ENCODE measurements at places on chromosomes 3 and 15.

DNA sequence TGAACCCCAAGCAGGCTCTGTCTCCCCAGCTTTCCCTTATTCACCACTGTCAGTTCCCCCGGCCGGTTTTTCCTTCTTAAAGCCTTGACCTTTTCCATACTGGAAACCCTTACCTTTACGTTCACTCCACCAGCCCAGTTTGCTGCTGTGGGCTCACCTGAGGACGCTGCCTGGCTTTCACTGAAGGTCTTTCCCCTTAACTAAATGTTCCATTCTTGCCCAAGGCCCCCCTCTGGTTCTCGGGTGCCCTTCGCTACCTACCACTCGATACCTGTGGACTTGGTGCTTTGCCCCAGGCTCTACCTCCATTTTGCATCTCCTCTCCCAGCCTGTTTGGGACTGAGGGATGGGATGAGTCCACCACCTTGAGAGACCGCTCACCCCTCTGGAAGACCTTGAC lies 851 bp downstream of the AP2M1 start:
- DNase-seq: no peak

- no peak for DNase-seq
These were observed 265.5 kb upstream of the TPRG1 start for GRCh38 chr3:188906236-188906635.

- DNase-seq: no peak
These were observed 5.3 kb downstream of the MYZAP start for GRCh38 chr15:57596978-57597377.

- DNase-seq: no peak
These were observed 19.4 kb downstream of the ASTE1 start for GRCh38 chr3:131007256-131007655.

- no peak for DNase-seq
These were observed 94.1 kb downstream of the PEX5L start for GRCh38 chr3:179942553-179943075.

- DNase-seq: no peak
These were observed 2.2 kb downstream of the STRA6 start for GRCh38 chr15:74200412-74200815.

GRCh38 chr3:193014902-193015301 lies 97.2 kb upstream of the MB21D2 start:
- DNase-seq: peak; percentile 51

- no peak for DNase-seq
These were observed 68.1 kb upstream of the ABI3BP start for GRCh38 chr3:101061312-101061711.

GRCh38 chr3:173529062-173529711 lies 131.6 kb downstream of the NLGN1 start:
- DNase-seq: no peak

GRCh38 chr15:34793901-34794300 lies 1.4 kb downstream of the ACTC1 start:
- DNase-seq: no peak

DNA sequence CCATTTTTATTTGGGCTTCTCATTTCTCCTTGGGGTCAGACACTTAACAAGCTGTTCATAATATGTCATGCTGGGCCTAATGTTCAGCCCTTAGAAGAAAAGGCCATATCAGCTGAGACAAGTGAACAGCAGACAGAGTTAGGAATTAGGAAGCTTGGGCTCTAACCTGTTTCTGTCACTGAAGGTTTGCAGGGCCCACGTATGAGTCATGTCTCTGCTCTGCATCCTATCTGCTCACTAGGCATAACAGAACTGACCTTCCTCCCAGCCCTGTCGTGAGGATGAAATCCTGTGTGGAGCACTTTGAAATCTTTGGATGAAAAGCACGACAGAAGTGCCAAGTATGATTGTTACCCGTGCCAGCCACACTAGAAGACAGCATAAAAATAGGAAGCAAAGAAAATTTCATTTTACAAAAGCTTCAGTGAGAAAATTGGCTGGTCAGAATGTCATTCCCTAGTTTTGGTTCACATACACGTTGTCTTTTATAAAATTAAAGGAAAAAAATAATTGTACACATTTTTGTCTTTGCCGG lies 26.5 kb upstream of the CD47 start:
- no peak for DNase-seq

- DNase-seq: no peak
These were observed 56.8 kb downstream of the ZNF148 start for GRCh38 chr3:125318167-125318865.

DNA sequence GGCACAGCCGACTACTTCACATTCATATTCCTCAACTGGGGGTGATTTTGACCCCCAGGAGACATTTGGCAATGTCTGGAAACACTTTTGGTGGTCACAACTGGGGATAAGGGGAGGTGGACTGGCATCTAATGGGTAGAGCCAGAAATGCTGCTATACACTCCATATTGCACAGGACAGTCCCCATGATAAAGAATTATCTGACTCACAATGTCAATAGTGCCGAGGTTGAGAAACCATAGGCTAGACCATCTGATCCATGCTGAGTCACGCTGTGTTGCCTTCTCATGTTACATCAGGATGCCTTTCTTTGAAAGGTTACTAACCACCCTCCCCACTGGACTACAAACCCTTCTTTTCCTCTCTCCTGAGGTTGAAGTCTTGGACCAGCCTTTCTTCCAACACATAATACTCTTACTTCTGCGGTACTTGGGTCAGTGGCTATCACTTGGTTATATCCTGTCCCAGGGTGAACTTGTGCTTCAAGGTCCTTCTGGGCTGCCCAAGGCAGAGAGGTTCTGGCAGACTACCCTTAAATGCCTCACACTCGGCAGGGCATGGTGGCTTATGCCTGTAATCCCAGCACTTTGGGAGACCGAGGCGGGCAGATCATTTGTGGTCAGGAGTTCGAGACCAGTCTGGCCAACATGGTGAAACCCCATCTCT lies 68.8 kb downstream of the CTNNB1 start:
- no peak for DNase-seq

DNA sequence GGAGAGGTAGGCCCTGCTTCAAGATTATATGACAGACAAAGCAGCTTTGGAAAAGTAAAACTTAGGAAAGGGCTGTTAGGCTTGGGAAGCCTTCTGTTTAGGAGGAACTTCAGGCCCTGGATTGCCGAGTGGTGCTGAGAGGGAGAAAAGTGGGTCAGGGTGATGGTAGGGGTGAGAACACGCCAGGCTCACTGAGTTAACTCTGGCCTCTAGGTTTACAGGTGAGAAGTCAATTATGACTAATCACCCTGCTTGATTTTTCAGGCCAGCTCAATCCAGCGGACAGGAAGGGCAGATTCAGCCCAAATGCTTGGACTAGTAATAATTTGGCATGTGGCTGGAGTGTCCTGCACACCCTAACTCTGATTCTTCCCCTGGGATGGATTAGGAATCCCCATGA lies 365.1 kb upstream of the LMCD1 start:
- no peak for DNase-seq

DNA sequence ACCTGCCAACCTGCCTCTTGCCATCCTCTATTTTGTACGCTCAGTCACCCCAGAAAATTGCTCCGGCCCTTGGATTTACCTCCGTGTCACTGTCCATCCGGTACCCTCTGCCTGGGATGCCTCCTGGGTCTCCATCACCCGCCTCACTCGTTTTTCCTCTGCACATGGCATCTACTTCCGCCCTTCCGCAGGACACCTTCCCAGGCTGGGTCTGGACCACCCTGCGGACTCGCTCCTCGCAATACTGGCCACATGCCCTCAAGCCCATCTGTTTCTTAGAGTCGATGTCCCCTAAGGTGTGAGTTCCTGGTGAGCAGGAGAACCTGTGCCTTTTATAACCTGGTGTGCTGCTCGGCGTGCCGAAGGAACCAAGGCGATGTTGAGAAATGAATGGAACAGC lies 58.5 kb downstream of the APBA2 start:
- no peak for DNase-seq

- peak; percentile 23 for DNase-seq
These were observed 985 bp downstream of the TRPC1 start for GRCh38 chr3:142724682-142725356.

GRCh38 chr3:25945366-25945765 lies 155.5 kb downstream of the OXSM start:
- no peak for DNase-seq

DNA sequence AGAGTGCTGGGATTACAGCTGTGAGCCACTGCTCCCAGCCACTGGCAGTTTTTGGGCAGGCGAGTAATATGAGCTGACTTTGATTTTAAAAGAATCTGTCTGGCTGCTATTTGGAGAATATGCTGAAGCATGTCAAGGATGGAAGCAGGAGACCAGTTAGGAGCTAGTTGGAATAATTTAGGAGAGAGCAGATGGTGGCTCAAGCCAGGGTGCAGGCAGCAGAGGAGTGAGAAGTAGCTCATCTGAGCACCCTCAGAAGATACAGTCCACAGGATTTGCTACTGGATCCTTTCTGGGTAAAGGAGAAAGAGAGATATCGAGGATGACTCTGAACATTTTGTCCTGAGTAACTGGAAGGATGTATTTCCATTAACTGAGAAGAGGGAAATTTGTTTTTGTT lies 30.4 kb upstream of the BDH1 start:
- DNase-seq: no peak

DNA sequence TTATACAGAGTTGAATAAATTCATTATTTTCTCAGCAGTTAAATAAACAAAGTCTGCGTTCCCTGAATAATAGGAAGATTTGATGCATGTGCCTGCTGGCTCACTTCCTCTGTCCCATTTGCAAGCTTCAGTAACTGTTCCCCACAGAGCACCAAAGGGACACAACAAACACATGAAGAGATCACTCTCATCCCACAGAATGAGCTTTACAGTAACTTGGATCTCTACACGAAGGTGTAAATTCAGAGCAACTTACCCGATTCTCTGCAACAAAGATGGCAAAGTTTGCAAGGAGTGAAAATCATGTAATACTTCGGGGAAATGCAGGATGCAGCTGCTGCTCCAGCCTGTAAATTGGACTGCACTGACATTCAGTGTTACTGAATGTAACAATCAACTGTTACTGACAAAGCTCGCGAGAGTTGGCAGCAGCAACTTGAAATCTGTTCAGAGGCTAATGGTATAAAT lies at the start of gene BCHE:
TSS of gene BCHE (minus strand) at position 366 of the 468 bp plus-strand sequence. CDS start 6,390 bp downstream, outside the sequence.
- no peak for DNase-seq

DNA sequence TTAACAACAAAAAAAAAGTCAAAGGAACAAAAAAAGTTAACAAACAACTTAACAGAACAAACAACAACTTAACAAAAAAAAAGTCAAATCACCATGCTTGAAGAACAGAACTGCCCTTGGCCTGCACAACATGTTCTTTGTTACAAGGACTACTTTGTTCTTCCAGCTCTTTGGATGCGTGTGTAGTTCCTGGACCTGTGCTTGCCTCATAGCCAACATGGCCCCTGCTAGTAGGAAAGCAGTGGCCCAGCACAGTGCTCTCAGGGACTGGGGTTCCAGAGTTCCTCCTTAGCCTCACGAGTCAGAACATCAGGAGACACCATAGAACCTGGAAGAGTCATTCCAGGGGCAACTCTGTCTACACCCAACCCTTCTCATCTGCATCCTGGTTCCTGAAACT lies 10.9 kb upstream of the STRIT1 start:
- DNase-seq: no peak

DNA sequence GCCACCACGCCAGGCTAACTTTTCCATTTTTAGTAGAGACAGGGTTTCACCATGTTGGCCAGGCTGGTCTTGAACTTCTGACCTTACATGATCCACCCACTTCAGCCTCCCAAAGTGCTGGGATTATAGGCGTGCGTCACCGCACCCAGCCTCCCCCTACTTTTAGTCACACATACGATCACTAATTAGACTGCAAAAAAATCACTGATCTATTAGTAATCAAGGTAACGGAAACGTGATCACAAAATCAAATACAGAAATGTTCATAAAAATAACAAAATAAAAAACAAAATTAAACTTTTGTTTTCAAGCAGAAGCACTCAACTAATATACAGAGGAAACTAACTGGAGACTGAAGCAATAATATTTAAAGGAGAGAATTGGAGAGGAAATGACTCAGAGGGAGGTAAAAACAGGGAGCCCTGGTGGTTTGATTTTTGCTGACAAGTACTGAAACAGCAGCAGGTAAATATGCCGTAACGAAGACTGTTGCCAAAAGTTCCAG lies 4.6 kb downstream of the WDR53 start:
- no peak for DNase-seq

GRCh38 chr3:196962108-196962929 lies 6.3 kb downstream of the PIGZ start:
- DNase-seq: no peak

- no peak for DNase-seq
These were observed 43.9 kb downstream of the DTWD1 start for GRCh38 chr15:49664716-49665115.

DNA sequence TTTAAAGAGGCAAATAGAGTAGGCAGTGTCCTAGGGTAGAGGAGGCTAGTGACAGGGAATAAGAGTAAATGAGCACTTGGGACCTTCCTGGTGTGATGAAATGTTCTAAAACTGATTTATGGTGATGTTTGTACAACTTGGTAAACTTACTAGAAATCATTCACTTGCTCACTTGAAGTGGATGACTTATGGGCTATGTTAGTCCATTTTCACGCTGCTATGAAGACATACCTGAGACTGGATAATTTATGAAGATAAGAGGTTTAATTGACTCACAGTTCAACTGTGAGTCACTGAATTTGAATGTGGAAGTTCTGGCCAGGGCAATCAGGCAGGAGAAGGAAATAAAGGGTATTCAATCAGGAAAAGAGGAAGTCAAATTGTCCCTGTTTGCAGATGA lies 31.7 kb upstream of the DHX36 start:
- DNase-seq: no peak

DNA sequence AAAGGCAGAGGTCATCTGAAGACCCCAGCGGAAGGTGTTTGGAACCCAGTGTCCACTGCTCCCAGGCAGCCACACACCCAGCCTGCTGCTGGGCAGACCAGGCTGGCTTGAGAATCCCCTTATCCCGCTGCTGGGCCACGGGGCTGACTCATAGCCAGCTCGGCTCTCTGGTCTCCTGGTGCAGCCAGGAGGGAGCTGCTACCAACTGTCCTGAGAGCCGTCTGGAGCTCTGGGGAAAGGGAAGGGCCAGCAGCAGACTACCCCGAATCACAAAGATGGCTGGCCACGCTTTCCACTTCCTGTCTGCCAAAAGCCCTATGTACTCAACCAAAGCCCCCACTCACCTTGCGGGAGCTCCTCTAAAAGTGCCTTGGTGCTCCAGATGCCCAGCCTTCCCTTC lies 38.3 kb downstream of the WHAMM start:
- DNase-seq: no peak

- no peak for DNase-seq
These were observed 172.2 kb downstream of the SSR3 start for GRCh38 chr3:156382458-156383346.

DNA sequence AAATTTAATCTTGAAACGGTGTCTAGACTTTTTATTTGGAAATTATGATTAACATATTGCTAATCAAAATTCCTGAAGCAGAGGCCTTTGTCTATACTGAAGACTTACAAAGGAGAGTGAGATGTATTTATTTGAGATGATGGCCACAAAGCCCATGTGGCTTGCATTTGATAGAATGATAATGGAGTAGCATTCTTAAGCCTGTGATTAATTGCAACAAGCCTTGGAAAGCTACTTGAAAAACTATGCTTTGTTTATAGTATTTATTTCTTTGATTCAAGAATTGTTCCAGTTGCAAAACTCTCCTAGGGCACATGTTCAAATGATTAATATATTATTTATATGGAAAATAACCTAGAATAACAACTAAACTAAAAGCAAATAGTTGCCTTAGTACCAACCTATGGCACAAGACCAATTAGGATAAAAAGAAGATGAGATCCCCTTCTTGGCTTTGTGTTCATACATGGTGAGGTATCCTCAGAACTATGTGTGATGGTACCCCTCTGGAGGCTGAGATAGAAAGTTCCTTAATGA lies 244.1 kb upstream of the TBL1XR1 start:
- DNase-seq: no peak

- no peak for DNase-seq
These were observed 69.7 kb downstream of the RPLP1 start for GRCh38 chr15:69522361-69522760.

Data from NCI-H1092 (cell line).